ENCODE measurements at places on chromosomes 1 and 21.

DNA sequence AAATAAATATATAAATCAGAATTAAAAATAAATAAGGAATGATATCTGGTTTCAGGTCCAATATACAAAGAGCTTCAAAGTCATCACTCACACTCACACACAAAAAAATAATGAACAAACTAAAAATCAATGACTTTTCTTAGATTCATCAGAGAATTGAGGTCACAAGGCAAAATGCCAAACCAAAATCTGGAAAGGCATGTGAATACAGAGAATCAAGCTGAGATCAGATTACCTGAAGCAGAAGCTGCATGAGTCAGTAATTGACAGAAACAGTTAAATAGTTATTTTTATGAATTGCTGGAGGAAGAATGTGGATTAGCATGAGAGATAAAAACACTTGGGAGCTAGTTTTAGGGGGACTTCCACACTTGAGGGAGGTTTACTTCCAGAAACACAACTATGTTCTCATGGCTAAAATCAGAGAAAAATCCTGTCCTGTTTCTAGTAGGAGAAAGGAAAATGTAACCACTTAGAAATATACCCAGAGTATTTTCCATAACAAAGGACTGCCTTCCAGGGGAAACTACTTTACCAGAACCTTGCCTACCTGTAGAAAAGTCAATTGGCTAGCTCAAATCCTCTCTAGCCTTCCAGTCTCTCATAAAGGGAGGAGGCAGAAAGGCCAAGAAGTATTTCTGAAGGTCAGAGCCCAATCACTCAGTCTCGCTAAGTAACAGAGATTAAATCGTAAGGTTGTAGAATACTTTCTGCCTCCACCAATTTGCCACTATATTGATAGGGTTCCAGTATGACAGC is 536.6 kb upstream of the NR5A2 start:
- DNase-seq = no peak

- DNase-seq = no peak
Observed at GRCh38 chr1:17594026-17594425, 54.5 kb downstream of the ARHGEF10L start.

GRCh38 chr1:234658138-234658537 is 48.2 kb upstream of the IRF2BP2 start:
- no peak for DNase-seq

- DNase-seq = no peak
Observed at GRCh38 chr1:40059338-40059959, 18.9 kb downstream of the CAP1 start.

DNA sequence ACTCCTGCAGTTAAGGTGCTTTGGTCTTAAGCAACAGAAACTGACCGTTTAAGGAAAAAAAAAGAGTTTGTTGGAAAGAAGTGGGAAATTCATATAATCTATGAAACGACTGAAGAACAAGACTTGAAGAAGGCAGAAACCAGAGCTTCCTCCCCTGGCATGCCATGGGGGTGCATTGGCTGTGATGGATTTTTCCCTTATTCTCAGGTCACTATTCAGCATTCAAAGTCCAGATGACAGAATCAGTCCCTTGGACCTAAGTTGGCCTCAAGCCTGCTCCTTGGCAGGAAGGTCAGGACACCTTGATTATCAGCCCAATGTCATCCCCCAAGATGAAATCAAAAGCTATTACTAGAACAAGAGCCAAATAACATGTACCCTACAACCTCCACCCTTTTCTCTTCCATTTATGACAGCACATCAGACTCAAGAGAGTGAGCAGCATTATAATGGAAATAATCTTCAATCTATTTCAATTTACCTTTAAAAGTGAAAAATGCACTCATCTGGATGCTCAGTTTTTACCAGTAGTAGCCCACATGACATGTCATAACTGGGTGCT is 15.8 kb upstream of the TMEM9 start:
- no peak for DNase-seq

- no peak for DNase-seq
Observed at GRCh38 chr1:197924516-197925123, 7.4 kb downstream of the LHX9 start.

DNA sequence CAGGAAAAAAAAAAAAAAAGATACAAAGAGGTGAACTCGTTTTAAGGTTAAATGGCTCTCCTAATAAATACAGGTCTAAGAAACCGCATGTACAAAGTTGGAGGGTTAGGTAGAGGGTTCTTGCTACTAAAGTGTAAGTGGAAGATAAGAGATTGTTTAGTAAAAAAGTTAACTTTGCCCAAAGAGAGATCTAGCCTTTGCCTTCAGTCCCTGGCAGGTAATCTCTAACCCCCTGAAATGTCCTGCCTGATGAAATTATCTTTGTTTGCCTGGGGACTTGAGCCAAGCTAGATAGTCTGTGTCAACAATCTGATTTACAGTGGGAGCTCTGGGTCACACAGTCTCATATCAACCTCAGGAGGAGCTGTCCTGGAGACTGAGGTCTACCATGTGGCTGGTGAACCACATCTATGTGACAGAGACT is 57.6 kb downstream of the TRIM33 start:
- DNase-seq = no peak

GRCh38 chr1:47178654-47179016 is 11.2 kb downstream of the PDZK1IP1 start:
- DNase-seq = no peak

DNA sequence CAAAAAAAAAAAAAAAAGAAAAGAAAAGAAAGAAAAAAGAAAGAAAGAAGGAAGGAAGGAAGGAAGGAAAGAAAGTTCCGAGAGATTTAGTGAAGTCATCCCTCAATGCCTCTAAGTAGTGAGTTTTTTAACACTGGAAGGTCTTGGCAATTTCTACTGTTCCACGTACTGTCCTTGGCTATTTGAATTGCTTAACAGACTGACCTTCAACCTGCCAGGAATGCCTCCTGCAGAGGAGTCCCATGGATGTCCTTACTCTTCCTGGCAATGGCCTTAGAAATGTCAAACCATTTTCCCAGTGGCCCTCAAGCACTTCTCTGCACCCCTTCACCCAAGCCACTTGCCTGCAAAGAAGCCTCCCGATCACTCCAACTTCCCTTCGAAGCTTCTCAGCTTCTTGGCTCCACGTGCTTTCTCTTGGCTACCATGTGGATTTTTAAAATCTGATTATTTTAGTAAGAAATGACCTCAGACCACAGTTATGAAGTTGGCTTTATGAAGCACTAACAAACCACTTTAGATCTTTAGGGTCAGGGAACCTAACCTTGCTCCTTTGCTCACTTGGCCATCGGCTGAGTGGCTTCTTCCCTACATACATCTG is 43.7 kb upstream of the ABCG1 start:
- DNase-seq = no peak

DNA sequence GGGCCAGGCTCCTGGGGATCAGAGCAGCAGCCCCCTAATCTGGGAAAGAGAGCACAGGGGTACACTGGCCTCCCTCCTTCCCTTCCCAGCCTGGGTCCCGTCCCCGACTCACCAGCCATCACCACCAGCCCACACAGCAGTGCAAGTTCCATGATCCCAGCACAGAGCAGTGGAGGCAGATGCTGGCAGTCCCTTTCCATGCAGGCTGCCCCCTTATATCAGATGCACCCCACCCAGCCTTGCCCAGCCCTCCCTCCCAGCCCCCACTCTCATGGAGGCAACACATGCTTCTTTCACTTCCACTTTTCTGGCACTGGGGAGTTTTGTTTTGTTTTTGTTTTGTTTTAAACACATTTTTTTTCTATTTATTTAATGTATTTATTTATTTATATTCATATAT is at the start of gene PLA2G2D:
Gene PLA2G2D, minus strand, starts transcription at position 190 of the 400 bp plus-strand sequence. Its CDS starts 38 bp downstream, at position 152.
- no peak for DNase-seq

DNA sequence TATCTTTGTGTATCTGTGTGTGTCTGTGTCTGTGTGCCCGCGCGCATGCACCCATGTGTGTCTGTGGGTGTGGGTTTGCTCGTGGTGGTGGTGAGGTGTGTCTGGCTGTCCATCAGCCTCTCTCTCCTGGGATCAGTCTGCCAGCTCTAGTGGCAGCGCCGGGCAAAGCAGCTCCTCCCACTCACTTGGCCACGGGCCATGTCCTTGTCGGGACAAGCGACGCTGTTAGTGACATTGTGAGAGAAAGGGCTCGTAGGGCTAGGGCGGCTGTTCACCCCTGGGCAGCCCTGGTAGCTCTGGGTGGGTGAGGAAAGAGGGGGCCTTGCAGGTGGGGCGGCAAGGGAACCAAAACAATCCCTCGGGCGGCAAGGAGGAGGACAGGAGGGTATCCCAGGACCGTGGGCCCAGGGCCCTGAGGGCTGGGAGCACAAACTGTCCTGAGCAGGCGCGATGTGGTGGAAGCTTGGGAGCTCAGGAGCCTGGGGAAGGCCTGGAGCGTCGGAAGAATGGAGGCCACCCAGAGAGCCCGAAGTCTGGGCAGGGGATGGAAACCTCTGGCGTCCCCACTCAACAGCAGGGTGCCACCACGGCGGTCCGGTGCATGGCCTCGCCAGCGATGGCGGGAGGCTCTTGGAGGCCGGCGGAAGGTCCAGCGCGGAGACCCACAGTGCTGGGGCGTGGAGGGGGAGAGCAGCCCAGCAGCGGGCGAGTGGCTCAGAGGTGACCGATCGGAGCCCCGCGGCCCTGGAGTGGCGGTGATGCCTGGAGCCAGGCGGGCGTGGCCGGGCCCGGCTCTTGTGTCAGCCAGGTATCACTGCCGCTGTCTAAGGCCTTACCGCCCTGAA is 140.5 kb downstream of the LIPI start:
- no peak for DNase-seq

- no peak for DNase-seq
Observed at GRCh38 chr1:175171036-175171913, 21.3 kb downstream of the KIAA0040 start.

GRCh38 chr1:100832694-100833428 is 61.8 kb downstream of the EXTL2 start:
- no peak for DNase-seq

- DNase-seq = no peak
Observed at GRCh38 chr1:38000529-38001455, 4.5 kb downstream of the FHL3 start.

GRCh38 chr1:4144349-4144971 is 244.4 kb upstream of the C1orf174 start:
- no peak for DNase-seq

DNA sequence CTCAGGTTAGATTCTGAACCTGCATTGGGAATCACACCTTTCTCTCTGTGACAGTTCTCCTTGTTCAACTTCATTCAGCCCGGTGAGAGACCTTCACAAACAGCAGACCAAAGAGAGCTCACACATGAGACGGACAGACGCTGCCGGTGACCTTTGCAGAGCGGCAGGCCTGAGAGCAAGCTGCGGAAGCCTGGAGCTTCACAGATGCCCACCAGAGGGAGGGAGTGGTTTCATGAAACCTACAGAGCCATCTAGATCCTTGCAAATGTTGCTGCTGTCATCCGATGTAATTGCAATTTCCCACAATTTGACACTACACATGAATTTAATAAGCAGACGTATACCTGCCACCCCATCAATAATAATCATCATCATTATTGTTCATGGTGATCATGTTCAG is 39.4 kb downstream of the GRIK3 start:
- no peak for DNase-seq

GRCh38 chr21:34129039-34129891 is 55.9 kb downstream of the MRPS6 start:
- DNase-seq = peak; percentile 63

GRCh38 chr1:204746838-204747442 is 61.4 kb upstream of the LRRN2 start:
- peak; percentile 9 for DNase-seq

GRCh38 chr1:150562446-150563339 is 13.5 kb downstream of the ADAMTSL4 start:
- DNase-seq = peak; percentile 72

GRCh38 chr1:33944846-33945245 is 81.0 kb downstream of the HMGB4 start:
- no peak for DNase-seq

- DNase-seq = no peak
Observed at GRCh38 chr21:29005696-29006095, 13.0 kb upstream of the LTN1 start.

DNA sequence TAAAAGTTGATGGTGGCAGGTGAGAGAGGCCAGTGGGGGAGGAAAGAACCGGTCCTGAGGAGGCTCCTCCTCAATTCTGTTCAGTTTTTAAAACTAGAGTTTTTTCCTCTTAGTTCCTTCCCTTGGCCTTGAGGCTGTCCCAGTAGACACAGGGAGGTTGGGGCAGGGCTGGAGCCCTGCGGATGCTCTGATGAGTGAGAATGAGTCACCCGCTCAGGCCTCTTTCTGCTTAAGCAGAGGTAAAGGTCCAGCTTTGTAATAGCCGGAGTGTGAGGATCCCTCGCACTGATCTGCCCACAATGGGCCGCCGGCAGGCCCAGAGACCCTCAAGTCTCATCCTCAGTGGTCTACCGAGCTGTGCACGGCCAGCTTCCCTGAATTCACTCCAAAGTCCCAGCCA is 49.6 kb upstream of the IRF2BP2 start:
- no peak for DNase-seq

GRCh38 chr1:75519651-75520427 is 91.1 kb downstream of the SLC44A5 start:
- no peak for DNase-seq

- DNase-seq = no peak
Observed at GRCh38 chr1:170711682-170712081, 47.8 kb downstream of the PRRX1 start.

Measured in stimulated activated CD4-positive, alpha-beta T cell treated with anti-CD3 and anti-CD28 coated beads, Interleukin-12 subunit alpha, Interleukin-12 subunit beta, amount 100 ng/mL, for 24 hours (primary cell).